ENCODE measurements at places on chromosomes 5 and 9.
A peak's percentile ranks its signal among the peaks of the same experiment; 100 is the strongest.

GRCh38 chr9:131630205-131630831 is 85.0 kb downstream of the PRRT1B start:
- H3K27me3 ChIP-seq, result no peaks in the 10 kb centered on the region
- no peak overlapping the region for H3K27ac ChIP-seq
- H3K4me3 ChIP-seq, result no peak overlapping the region
- no peak for DNase-seq
- H3K36me3 ChIP-seq, result no peaks in the 10 kb centered on the region

DNA sequence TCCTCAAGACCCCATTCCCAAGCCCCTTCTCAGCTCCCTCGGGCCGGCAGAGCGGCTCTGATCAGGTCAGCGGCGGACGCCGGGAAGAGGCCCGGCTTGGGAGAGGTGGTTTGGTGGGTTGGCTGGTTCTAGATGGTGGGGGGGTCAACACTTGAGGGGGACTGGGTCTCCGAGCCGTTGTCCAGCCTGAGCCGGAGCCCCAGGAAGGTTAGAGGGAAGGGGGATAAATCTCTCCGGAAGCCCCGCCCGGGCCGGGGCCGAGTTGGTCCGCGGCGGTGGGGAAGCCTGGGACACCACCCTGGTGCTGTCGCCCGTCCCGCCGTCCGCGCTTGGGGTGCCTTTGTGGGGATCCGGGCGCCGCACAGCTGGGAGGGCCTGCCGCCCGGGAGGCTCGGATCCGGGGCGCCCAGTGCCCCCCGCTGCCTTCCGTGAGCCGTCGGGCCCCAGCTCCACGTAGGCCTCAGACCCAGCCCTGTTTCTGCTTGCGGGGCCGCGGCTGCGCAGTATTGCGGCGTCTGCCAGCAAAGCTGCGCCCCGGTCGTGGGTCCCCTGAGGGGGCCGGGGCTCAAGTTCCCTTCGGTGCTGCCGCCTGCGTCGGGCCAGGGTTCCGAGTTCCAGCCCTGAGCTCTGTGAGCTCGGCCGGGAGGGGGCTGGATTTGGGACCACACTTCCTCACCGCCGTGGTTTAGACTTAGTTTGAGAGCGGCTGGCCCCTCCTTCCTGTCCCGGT is 542 bp upstream of the TRIM52 start:
- peak overlapping the region; percentile 74 for H3K4me3 ChIP-seq
- peak; percentile 86 for DNase-seq
- peaks cover 24% of the 10 kb centered on the region for H3K4me1 ChIP-seq
- H3K27ac ChIP-seq, result peak overlapping the region; percentile 99
- H3K36me3 ChIP-seq, result no peaks in the 10 kb centered on the region

DNA sequence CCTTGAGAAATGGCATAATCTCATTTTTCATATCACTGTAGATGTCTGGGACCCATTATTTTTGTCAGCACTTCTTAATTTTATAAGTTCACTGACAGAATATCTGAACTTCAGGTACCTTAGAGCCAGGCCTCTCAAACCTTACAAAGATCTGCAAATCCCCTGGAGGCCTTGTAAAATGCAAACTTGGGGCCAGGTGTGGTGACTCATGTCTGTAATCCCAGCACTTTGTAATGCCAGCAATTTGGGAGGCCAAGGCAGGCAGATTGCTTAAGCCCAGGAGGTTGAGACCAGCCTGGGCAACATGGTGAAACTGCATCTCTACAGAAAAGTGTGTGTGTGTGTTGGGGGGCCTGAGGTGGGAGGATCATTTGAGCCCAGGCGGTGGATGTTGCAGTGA is 30.8 kb downstream of the RASGRF2 start:
- H3K4me3 ChIP-seq, result no peak overlapping the region
- H3K27ac ChIP-seq, result no peak overlapping the region
- no peaks in the 10 kb centered on the region for H3K36me3 ChIP-seq
- no peak for DNase-seq
- no peaks in the 10 kb centered on the region for H3K27me3 ChIP-seq

- H3K36me3 ChIP-seq, result no peaks in the 10 kb centered on the region
- no peaks in the 10 kb centered on the region for H3K4me1 ChIP-seq
- no peak for DNase-seq
- no peak overlapping the region for H3K4me3 ChIP-seq
- H3K27me3 ChIP-seq, result no peaks in the 10 kb centered on the region
These were observed 982.5 kb downstream of the MAT2B start for GRCh38 chr5:164487939-164488338.

GRCh38 chr5:160263326-160263855 is 34.1 kb downstream of the FABP6 start:
- H3K27me3 ChIP-seq, result no peaks in the 10 kb centered on the region
- no peak overlapping the region for H3K4me3 ChIP-seq
- H3K27ac ChIP-seq, result peak overlapping the region; percentile 97
- H3K4me1 ChIP-seq, result peaks cover 34% of the 10 kb centered on the region

DNA sequence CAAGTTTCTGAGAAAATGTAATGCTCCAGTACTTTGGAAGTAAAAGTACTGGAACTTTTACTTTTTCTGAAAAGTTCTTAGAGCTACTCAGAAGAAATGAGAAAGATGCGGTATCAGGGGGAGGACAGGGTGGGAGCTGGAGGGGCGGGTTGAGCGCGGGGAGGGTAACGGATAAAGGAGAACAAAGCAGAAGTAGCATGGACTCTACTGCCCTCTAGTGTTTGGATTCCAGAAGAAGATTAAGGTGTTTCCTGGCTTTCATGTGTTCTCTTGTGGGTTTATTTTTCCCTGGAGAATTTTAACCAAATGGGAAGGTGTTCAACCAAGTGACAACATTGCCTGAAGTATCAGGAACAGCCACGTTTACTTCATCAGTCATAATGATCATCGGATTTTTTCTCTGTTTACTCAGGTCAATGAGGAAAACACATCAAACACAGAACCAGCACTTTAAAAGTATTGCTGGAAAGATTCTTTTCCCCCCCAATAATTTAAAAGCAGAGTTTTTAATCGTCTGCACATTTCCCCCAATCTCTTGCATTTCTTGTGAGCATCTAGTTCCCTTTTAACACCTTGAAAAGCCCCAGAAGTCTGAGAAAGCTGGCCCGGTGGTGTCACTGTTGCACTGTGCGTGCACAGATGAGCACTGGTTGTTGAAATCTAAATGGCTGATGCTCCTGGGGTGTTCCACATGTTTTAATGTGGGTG is 190.6 kb downstream of the MPDZ start:
- H3K4me3 ChIP-seq, result no peak overlapping the region
- no peak overlapping the region for H3K27ac ChIP-seq
- H3K4me1 ChIP-seq, result peaks cover 4% of the 10 kb centered on the region
- peak; percentile 76 for DNase-seq
- no peaks in the 10 kb centered on the region for H3K27me3 ChIP-seq

- H3K27ac ChIP-seq, result no peak overlapping the region
- H3K4me1 ChIP-seq, result no peaks in the 10 kb centered on the region
- H3K4me3 ChIP-seq, result no peak overlapping the region
- no peak for DNase-seq
- no peaks in the 10 kb centered on the region for H3K27me3 ChIP-seq
These were observed 44.1 kb upstream of the CLINT1 start for GRCh38 chr5:157903117-157903450.

DNA sequence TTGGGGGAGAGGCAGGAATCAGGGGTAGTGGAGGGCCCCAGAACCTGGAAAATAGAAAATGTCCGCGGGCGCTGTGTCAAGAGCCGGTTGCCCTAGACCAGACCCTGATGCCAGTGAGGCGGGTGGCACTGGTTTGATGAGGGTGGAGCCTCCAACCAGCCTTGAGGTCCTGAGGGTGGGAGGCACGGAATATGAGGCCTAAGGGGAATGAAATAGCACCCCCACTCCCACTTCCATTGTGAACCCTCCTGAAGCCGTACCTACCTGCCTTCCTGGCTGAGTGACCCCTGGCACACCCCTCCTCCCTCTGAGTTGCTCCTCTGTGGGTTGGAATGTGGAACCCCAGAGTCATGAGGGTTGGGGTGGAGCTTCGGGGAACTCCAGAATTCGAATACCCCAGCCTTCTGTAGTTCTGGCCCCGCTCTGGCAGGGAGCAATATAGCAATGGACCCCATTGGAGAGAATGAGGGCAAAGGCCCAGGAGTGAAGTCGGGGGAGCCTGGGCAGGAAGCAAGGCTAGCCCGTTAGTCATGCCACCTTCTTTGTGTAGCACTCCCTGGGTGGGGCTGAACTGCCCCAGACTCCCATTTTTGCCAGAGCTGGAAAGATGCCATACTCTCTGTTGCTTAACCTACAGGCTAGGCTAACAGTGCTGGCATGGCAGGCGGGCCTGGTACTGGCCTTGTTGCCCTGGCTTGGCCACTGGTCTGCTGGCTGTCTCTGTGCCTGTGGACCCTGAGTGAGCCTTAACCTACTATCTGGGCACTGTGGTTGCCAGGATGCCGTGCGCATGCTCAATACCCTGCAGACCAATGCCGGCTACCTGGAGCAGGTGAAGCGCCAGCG is 1.0 kb downstream of the FPGS start:
- DNase-seq, result no peak
- no peaks in the 10 kb centered on the region for H3K36me3 ChIP-seq
- no peaks in the 10 kb centered on the region for H3K27me3 ChIP-seq
- peak overlapping the region; percentile 87 for H3K4me3 ChIP-seq
- peaks cover 25% of the 10 kb centered on the region for H3K4me1 ChIP-seq
- peak overlapping the region; percentile 97 for H3K27ac ChIP-seq

GRCh38 chr5:12659686-12660085 is 755.4 kb upstream of the CTNND2 start:
- DNase-seq, result no peak
- no peaks in the 10 kb centered on the region for H3K4me1 ChIP-seq
- H3K36me3 ChIP-seq, result no peaks in the 10 kb centered on the region
- no peaks in the 10 kb centered on the region for H3K27me3 ChIP-seq
- H3K4me3 ChIP-seq, result no peak overlapping the region

- H3K36me3 ChIP-seq, result no peaks in the 10 kb centered on the region
- peaks cover under 1% of the 10 kb centered on the region for H3K4me1 ChIP-seq
- H3K4me3 ChIP-seq, result no peak overlapping the region
- H3K27ac ChIP-seq, result no peak overlapping the region
- DNase-seq, result no peak
These were observed 218.2 kb downstream of the GADD45G start for GRCh38 chr9:89822996-89823395.

DNA sequence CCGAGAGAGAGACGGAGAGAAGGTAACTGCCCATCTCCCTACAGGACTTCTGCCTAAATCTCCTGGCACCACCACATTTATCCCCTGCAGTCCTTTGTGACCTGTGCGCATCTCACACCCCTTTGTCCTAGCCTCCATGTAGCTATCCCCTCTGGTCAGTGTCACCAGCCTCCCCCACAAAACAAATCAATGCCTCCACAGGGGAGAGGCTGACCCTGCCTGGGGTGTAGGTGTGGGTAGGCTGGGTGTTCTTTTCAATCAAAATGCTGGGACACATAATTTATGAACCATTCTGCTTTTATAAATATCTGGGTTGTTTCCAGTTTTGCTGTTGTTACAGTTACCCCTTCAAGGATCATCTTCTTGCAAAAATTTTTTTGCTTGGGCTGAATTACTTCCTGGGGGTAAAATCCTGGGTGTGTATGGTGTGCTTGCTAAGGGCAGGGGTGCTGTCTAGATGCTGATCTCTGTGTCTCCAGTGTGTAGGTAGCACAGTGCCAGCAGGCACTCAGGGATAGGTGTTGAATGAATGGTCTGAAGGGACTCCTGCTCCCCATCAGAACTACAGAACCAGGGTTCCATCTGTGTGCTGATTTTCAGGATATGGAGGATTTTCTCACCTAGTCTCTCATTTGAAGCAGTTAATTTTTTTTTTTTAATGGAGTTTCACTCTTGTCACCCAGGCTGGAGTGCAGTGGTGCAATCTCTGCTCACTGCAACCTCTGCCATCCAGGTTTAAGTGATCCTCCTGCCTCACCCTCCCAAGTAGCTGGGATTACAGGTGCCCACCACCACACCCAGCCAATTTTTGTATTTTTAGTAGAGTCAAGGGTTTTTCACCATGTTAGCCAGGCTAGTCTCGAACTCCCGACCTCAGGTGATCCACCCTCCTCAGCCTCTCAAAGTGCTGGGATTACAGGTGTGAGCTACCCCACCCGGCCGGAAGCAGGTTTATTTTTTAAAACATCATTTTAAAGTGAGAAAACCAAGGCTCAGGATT is at the start of gene GARIN3:
Gene GARIN3, minus strand, starts transcription at position 51 of the 1,000 bp plus-strand sequence. CDS start 96 bp downstream, outside the sequence.
- DNase-seq, result no peak
- no peaks in the 10 kb centered on the region for H3K4me1 ChIP-seq
- peaks cover 7% of the 10 kb centered on the region for H3K27me3 ChIP-seq
- H3K4me3 ChIP-seq, result no peak within 1 kb of the TSS
- H3K27ac ChIP-seq, result no peak within 1 kb of the TSS

GRCh38 chr5:163193886-163194285 is 243.5 kb upstream of the CCNG1 start:
- no peaks in the 10 kb centered on the region for H3K27me3 ChIP-seq
- no peaks in the 10 kb centered on the region for H3K4me1 ChIP-seq
- DNase-seq, result no peak
- no peaks in the 10 kb centered on the region for H3K36me3 ChIP-seq

GRCh38 chr5:30627945-30628344 is 565.5 kb upstream of the CDH6 start:
- H3K27me3 ChIP-seq, result no peaks in the 10 kb centered on the region
- H3K4me1 ChIP-seq, result no peaks in the 10 kb centered on the region
- no peaks in the 10 kb centered on the region for H3K36me3 ChIP-seq
- no peak for DNase-seq
- no peak overlapping the region for H3K27ac ChIP-seq
- no peak overlapping the region for H3K4me3 ChIP-seq

DNA sequence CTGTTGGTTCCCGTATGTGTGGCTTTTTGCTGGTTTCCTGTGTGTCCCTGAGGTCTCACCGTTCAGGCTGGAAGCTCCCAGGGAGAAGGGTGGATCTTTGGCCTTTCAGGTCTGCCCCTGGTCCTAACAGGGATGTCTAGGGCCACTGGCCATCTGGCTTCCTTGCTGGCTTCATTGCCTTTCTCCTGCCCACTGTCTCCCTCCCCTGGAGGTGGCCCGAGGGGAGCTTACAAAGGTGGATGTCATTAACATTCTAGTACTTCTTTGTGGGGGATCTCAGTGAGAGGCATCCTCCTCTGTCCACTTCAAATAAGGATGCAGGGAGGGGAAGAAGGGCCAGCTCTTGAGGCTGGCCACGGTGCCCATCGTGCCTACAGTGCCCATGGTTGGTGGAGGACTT is 35.2 kb downstream of the HMCN2 start:
- no peaks in the 10 kb centered on the region for H3K27me3 ChIP-seq
- no peak overlapping the region for H3K27ac ChIP-seq
- H3K4me1 ChIP-seq, result no peaks in the 10 kb centered on the region

DNA sequence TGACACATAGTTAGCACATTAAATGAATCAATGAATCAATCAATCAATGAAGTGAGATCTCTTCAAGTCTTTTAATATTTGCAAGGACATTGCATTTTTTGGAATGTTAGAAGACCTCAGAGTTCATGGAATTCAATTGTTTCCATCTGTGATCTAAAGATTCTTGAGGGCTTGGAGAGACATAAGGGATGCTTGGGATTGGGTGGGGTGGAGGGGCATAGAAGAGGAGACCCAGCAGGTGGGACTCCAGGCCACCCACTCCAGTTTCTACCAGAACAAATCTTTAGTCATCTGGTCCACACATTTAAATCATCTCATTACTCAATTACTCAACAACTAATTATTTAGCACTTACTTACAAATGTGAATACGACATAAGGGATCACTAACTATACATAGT is 251.0 kb upstream of the TRIM32 start:
- no peak for DNase-seq
- no peaks in the 10 kb centered on the region for H3K36me3 ChIP-seq
- no peaks in the 10 kb centered on the region for H3K4me1 ChIP-seq
- H3K27me3 ChIP-seq, result no peaks in the 10 kb centered on the region
- H3K4me3 ChIP-seq, result no peak overlapping the region
- H3K27ac ChIP-seq, result no peak overlapping the region

- H3K27me3 ChIP-seq, result no peaks in the 10 kb centered on the region
- H3K4me3 ChIP-seq, result peak overlapping the region; percentile 66
- peaks cover 24% of the 10 kb centered on the region for H3K4me1 ChIP-seq
- no peaks in the 10 kb centered on the region for H3K36me3 ChIP-seq
- DNase-seq, result peak; percentile 82
These were observed 851 bp downstream of the NACC2 start for GRCh38 chr9:136093995-136094881.

Data from hepatocyte (in vitro differentiated cells).